Stimulated activated CD8-positive, alpha-beta memory T cell treated with anti-CD3 and anti-CD28 coated beads, Interleukin-4, amount 100 ng/mL, for 4 hours (primary cell): ENCODE measurements at places on chromosomes 3 and 15.

GRCh38 chr15:93057618-93058017 is 31.4 kb downstream of the RGMA start:
- DNase-seq = no peak

- no peak for DNase-seq
Measured at GRCh38 chr15:64678126-64678819, 97.1 kb downstream of the RBPMS2 start.

DNA sequence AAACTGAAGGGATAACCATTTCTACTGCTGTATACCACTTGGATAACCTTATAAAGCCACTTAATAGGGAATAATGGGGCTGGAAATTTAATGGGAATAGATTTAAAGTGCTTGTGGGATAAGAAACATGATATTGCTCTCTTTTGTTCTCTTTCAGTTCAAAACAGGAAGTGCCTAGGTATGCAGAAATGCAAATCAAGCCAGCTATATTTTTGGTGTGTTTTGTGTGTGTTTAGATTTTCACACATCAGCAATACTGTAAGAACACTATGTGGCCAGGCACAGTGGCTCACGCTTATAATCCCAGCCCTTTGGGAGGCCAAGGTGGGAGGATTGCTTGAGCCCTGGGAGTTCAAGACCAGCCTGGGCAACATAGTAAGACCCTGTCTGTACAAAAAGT is 442.3 kb upstream of the TPRG1 start:
- no peak for DNase-seq

GRCh38 chr3:123696808-123697207 is 112.0 kb upstream of the HACD2 start:
- DNase-seq = no peak

- no peak for DNase-seq
Measured at GRCh38 chr3:16423947-16424673, 89.4 kb downstream of the RFTN1 start.

GRCh38 chr3:183591881-183592521 is 36.5 kb upstream of the KLHL6 start:
- DNase-seq = no peak

DNA sequence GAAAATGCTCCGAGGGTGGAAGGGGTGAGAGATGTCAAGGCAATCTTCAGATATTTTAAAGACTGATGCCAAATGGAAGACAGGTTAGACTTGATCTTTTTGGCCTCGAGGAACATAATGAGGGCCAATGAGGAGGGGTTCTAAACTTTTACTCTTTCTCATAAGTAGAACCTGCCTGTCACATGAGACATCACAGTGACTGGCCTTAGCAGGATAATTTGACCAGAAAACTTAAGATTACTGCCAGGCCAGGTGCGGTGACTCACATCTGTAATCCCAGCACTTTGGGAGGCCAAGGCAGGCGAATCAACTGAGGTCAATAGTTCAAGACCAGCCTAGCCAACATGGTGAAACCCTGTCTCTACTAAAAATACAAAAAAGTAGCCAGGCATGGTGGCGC is 12.2 kb downstream of the TM4SF4 start:
- no peak for DNase-seq

DNA sequence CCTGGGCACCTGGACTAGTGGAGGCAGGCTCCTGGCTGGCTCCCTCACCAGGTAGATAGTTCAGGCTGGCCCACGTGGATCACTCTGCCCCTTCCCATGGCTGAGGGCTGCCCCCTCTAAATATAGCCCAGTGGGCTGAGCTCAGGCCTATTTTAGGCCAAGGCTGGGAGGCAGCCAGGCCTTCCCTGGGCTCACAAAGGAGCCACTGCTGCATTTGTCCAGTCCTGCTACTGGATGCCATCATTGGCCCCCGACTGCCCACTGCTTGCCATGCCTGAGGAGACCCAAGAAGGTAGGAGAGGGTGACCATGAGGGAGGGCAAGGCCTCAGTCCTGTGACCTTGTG is at the start of gene LSMEM2:
LSMEM2 (plus strand) TSS at position 208 of the 345 bp plus-strand sequence; CDS start at position 235, 27 bp downstream.
- no peak for DNase-seq

DNA sequence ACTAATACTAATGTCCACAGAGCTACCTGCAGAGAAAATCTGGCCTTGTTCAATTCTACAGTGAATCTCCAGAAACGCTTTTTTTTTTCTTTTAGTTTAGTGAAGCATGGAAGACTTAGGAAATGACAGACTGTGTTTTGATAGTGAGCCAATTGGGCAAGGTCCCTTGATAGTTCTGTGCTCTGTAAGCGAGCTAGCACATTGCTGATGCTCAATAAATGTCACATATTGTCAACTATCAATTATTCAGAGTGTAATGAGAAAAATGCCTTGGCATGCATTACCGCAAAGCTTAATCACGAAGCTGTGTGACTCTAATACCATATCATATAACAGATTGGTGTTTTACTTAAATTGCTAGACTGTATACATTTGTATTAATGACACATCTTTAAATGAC is 5.2 kb upstream of the C3orf85 start:
- no peak for DNase-seq

DNA sequence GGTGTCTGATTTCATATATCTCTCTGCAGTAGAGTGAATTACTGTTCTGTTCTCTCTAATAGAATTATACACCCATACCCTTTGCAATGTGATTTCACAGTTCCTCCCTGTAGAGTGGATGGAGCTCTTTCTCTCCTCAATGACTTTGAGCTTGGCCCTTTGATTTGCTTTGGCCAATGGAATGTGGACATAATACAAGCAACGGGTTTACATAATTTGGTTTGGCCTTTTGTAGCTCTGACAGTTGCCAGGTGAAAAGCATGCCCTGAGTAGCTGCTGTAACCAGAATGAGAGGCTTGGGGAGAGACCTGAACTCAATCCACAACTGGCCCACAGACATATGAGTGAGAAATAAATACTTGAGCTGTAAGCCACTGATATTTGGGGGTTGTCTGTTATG is 32.1 kb downstream of the ZDHHC23 start:
- DNase-seq = no peak

- DNase-seq = no peak
Measured at GRCh38 chr15:44045661-44046060, 149.4 kb downstream of the FRMD5 start.

- no peak for DNase-seq
Measured at GRCh38 chr3:100269410-100270214, 8.8 kb downstream of the TBC1D23 start.

GRCh38 chr15:82570721-82571508 is 30.7 kb upstream of the RPS17 start:
- no peak for DNase-seq

DNA sequence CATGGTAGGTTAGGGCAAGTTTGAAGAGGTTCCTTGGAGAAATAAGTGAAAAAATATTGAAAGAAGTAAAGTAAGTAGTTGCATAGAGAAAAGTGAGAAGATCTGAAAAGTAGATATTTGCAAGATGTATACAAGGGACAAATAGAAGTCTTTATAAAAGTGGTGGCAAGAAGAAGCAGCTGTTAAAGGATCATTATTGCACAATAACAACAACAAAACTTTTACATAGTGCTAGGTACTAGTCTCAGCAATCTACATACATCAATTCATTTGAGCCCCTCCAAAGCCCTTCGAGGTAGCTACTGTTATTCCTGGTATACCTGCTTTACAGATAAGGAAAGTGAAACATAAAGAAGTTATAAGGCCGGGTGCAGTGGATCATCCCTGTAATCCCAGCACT is 239.6 kb downstream of the MEIS2 start:
- DNase-seq = no peak

DNA sequence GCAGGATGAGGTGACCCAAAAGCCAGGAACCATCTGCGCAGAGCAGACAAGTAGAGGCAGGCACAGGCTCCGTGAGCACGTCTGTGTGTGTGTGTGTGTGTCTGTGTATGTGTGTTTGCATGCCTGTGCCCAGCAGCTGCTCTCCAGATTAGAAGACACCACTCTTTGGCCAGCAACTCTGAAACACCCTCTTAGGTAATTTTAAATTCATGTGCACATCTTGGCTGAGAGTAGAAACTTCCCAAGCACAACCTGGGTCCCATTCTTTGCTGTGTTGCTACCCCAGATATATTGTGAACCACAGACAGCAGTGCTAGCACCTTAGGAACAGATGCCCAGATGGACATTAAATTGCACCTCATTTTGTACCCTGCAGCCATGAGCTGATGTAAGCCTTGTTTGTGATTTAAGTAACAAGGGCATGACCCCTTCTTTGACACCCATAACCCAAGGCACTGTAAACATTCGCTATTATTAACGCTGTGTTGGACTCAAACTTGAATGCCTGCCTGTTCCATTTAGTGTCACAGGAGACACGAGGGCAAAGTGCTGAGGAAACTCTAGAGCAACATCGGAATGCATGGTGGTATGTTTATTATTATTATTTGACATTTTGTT is at the start of gene FILIP1L:
FILIP1L (minus strand) TSS at position 89 of the 618 bp plus-strand sequence.
- DNase-seq = no peak

GRCh38 chr15:34795267-34796081 is at the start of gene ACTC1:
Gene ACTC1 (minus strand): TSS chr15:34795549. CDS start chr15:34794808, 741 bp downstream.
- no peak for DNase-seq

DNA sequence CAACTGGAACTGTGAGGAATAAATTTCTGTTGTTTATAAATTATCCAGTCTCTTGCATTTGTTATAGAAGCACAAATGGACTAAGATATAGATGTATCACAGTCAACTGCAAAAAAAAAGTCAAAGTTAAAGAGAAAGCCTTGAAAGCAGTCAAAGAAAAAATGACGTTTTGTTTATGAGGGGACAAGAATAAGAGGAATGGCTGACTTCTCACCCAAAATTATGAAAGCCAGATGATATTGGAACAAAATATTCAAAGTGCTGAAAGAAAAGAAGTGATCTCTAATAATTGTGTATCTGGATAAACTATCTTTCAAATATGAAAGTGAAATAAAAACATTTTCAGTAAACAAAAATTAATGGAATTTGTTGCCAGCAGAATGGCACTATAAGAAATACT is 171.8 kb upstream of the IGF1R start:
- no peak for DNase-seq

DNA sequence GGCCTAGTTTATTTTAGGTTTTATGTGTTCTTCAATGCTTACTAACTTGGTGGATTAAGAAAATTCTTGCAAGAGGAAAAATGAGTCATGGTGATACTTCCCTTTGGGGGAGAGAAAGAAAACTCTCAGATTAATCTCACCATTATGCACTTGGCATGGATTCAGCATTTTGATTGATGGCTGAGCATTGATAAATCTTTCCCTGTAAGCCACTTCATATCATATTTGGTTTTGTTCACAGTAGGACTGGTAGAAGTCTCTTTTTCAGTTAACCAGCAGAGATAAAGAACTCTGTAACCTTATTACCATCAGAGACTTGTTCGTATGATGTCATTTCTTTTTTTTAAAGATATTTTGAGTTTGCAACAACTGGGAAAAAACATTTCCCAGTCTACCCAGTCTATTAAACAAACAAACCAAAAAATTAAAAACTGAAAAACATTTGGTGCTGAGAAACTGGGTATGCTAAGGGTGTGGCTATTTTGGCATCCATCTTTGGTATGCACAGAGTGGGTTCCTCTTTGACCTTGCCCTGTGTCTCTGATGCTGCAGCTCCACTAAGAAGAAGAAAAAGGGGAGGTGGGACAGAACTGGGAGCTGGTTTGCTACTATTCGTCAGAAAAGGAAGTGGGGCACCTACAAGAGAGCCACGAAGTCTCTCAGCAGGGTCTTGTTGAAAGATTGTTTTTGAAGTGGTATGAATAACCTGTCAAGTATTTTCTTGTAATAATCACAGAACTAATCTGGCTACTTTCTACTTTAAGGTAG is 17.2 kb downstream of the TMOD3 start:
- DNase-seq = no peak

DNA sequence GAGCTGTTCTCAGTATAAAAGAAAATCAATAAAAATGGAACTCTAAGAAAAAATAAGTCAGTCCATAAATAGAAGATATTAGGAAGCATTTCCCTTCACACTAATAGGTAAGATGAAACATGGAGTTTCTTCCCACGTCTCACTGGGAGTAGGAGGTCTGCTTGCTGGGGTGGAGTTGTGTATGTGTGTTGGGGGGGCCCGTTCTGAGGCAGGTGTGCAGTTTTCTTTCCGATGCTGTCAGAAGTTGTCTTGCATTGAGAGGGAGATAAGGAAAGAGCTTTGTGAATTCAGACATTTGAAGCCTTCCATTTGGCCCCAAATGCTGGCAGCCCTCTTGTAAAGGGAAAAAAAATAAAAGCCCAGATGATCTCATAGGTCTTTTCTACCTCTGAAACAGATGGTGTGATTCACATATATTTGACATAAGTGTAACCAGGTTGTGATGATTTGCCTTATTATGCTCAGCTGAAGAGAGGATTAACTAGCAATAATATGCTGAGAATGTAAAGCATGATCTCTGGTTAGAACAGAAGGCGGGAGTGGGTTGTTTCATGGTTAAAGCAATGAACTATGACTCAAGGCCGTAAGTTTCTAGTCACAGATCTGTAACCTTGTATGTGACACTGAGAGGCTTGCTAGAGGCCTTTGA is 8.8 kb downstream of the RASGRP1 start:
- no peak for DNase-seq

GRCh38 chr15:75230016-75230343 is 28.2 kb upstream of the GOLGA6C start:
- no peak for DNase-seq

DNA sequence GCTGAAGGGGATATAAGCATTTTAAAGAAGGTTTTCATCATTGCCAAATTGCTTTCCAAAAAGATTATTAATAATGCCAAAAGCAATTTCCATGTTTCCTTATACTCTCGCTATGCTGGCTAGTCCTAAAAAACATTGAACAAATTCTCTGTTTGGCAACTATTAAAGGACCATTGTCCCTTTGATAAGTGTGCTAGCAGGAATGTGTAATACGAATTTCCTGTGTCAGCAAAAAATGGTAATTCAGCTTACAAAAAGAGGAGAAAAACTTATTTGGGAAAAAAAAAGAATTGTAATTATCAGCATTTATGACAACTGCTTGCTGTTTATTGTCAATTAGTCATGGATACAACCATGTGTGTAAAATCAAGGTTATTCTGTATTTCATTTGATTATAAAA is 138.6 kb downstream of the TBL1XR1 start:
- no peak for DNase-seq

DNA sequence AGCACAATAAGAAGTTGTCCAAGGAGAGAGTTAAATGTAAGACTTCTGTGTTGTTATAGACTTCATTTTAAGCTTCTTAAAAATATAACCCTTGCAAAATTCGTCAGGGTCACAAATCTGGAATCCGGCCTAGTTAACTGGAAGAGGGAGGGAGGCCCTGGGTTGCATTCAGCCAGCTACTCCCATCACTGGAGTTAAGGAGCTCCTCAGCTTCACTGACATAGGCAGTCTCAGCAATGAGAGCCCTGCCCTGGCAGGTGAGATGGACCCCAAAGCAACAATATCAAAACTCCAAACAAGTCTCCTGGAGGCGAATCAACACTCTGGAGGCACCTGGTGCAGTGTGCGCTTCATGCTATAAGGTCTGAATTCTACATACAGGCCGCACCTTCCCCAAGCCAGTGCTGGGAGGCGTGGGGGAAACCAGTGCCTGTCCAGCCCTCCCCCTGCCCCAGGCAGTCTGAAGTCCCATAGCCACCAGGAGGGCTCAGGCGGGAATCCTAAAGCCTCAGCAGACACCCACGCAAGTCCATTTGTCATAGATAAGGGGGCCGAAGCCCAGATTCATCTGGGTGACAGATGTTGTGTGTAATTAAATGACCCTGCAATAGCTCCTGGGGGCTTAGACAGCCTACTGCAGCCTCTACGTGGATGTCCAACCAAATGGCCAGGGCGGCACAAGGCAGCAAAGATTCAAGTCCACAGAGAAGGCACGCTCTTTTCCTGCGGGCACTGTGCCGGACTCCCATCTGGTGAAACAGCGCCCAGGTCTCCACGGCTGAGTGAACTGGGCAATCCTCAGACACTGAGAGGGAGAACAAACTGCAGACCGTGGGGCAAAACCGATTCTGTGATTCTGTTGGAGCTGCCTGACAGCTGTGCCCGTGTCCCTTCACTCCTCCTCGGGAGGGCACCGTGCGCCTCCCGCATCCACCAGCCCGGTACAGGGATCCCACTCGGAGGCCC is 64.9 kb downstream of the ATP10A start:
- no peak for DNase-seq
